ENCODE measurements at places on chromosomes 5 and 9.

- DNase-seq = no peak
Observed at GRCh38 chr9:20302197-20302596, 320.1 kb downstream of the MLLT3 start.

- DNase-seq = no peak
Observed at GRCh38 chr5:98839469-98840383, 66.3 kb downstream of the RGMB start.

DNA sequence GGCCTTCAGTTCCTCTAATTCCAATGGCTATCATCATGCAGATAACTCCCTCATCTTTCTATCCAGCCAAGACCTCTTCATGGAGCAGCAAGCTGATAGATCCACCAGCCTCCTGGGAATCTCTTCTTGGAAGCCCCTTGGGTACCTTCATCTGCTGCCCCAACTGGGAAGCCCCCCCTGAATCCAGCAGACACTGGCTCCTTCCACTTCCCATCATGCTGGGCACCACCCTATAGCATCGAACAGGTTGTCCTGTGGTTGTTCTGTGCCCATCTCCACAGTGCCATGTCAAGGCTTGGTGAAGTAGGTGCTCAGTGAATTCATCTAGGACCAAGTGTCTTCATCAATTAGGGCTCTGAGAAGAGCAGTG lies 410.4 kb upstream of the KLF4 start:
- DNase-seq = no peak

DNA sequence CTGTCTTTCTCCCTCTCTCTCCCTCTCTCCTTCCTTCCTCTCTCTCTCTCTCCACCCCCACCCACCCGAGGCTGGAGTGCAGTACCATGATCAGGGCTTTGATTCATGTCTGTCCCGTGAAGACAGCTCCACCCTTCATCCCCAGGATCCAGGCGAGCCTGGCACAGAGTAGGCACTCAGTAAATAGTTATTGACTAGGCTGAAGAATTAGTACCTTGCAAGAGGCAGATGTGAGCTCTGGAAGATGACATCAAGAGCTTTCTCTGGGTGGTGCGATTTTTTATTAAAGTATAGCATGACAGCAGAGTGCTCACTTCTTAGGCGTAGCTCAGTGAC lies 24.0 kb upstream of the WDR38 start:
- DNase-seq = no peak

- no peak for DNase-seq
Observed at GRCh38 chr5:15757619-15758018, 257.6 kb downstream of the FBXL7 start.

- DNase-seq = no peak
Observed at GRCh38 chr9:133333566-133333965, 2.4 kb downstream of the SURF6 start.

GRCh38 chr5:148887123-148887881 lies 60.9 kb downstream of the ADRB2 start:
- no peak for DNase-seq

- DNase-seq = no peak
Observed at GRCh38 chr9:89358376-89358916, 40.1 kb downstream of the SECISBP2 start.

- DNase-seq = no peak
Observed at GRCh38 chr9:20200581-20200980, 411.7 kb upstream of the SLC24A2 start.

DNA sequence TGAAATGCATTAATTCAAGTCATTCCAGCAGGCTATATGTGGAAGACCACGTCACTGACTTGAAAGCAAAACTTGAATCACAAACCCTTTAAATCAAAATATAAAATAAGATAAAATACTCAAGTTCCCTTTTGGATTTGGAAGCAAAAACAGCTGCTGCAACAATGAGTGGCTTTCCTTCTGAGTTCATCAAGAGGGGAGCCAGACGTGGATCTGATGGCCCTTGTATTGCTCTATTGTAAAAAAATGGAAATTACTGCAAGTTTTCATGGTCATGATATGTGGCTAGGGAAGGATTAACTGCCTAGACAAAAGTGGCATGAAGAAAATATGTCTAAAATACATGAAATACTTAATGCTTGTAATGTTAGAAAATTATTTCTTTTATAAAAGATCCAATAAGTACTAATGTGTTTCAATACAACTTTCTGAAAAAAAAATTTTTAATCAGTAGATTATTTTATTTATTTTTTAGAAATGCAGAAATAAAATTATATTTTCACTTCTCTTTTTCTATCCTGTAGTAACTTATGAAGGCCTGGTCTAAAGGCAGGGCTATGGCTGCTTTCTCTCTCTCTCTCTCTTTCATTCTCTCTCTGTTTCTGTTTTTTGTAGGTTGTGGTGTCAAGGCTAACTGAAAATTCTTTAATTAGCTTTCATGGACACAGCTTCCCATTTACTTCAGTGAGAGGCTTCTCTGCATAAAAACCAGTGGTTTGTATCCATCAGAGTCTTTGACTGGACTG lies 24.0 kb downstream of the LIX1 start:
- DNase-seq = no peak

DNA sequence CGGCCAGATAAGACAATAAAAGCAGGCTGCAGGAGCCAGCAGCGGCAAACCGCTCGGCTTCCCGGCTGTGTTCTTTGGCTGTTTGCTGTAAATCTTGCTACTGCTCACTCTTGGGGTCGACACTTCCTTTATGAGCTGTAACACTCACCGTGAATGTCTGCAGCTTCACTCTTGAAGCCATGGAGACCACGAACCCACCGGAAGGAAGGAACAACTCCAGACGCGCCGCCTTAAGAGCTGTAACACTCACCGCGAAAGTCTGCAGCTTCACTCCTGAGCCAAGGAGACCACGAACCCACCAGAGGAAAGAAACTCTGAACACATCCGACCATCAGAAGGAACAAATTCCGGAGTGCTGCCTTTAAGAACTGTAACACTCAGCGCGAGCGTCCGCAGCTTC lies 451.7 kb downstream of the AGTPBP1 start:
- DNase-seq = peak; percentile 5

DNA sequence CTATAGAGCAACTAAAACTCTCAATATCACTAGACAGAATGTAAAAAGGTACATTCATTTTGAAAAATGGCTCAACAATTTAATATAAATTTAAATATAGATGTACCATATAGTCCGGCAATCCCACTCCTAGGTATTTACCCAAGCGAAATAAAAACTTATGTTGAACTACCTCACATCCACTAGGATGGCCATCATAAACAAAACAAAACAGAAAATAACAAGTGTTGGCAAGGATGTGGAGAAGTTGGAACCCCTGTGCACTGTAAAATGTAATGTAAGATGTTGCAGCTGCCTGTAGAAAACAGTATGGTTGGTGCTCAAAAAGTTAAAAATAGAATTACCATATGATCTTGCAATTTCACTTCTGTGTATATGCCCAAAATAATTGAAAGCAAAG lies 36.9 kb upstream of the SELENOP start:
- DNase-seq = no peak

GRCh38 chr9:97479496-97480159 lies 21.8 kb upstream of the TMOD1 start:
- DNase-seq = no peak

- no peak for DNase-seq
Observed at GRCh38 chr5:153866176-153866575, 172.5 kb downstream of the FAM114A2 start.

- DNase-seq = no peak
Observed at GRCh38 chr5:170757182-170757601, 26.3 kb upstream of the GABRP start.

GRCh38 chr5:137282216-137282615 lies 216.9 kb downstream of the SPOCK1 start:
- no peak for DNase-seq

Measured in HL-60 (cell line).